ENCODE measurements at places on chromosomes 2 and 18. TPM values are rescaled to one million over a fixed set of nuclear protein-coding genes. Genes with fewer than 3 reads are reported as not detected.

- no peak for DNase-seq
- no peaks in the 10 kb centered on the region for H3K27me3 ChIP-seq
Measured at GRCh38 chr18:74624466-74624865, 26.8 kb downstream of the ZNF407 start.

- no peak overlapping the region for H3K27ac ChIP-seq
- no peak for DNase-seq
- no peaks in the 10 kb centered on the region for H3K36me3 ChIP-seq
- H3K4me3 ChIP-seq, result no peak overlapping the region
Measured at GRCh38 chr2:238790833-238791230, 57.1 kb upstream of the TWIST2 start.

DNA sequence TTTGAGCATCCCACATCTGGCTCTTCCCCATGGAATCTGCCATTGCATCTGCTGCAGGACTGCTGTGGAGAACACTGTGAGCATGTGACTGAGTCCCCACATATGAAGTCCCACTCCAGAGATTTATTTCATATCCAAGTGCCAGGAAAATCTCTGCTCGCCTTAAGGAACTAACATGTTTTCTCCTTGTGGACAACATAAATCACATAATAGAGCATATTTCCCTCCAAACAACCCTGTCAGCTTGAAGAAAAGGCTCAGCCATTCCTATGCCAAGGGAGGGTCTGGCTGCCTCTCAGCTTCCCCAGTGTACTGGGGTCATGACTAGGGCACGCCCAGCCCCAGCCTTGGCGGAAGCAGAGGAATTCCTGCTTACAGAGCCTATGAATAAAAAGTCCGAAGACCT, 193.7 kb downstream of the DNER start:
- no peak for DNase-seq
- no peaks in the 10 kb centered on the region for H3K36me3 ChIP-seq
- no peak overlapping the region for H3K27ac ChIP-seq
- H3K4me1 ChIP-seq, result no peaks in the 10 kb centered on the region

Gene LIMS1
- 56.4 TPM for total RNA-seq

GRCh38 chr2:63617366-63617765, 28.6 kb downstream of the MDH1 start:
- H3K27me3 ChIP-seq, result no peaks in the 10 kb centered on the region
- H3K27ac ChIP-seq, result no peak overlapping the region

DNA sequence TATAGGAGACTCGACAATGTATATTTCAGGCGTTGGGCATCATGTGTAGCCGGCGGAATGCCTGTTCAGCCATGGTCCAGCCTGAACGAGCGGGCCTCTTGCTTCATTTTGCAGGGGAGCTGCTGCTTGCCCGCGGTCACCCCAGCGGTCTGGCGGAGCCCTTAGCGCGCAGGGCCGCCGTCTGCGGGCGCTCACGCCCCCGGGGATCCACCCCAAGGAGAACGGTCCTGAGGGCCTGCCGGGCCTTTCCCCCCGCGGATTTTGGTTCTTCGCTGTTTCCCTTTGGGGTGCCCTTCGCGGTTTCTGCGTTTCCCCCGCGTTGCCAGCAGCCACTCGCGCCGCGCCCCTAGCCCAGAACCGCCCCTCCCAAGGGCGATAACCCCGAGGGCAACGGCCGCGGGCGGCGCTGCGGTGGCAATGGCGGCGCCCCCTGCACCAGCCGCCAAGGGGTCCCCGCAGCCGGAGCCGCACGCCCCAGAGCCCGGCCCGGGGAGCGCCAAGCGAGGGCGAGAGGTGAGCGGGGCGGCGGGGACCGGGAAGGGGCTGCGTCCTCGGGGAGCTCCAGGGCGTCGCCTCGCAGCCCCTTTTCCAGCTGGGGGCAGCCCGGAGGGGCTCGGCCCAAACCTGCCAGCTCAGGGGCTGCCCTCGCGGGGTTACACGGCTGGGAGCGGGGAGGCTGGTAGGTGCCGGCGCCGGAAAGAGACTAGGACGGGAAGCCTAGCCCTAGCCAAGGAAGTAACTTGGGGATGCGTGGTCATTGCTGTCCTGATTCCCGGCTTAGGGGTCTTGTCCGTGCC, at the start of gene MFSD2B:
Gene MFSD2B, plus strand, starts transcription at position 406 of the 797 bp plus-strand sequence. Its CDS starts 12 bp downstream, at position 418.
- H3K36me3 ChIP-seq, result no peaks in the 10 kb centered on the region
- DNase-seq, result no peak
- H3K27me3 ChIP-seq, result peaks cover 3% of the 10 kb centered on the region
- peaks cover 2% of the 10 kb centered on the region for H3K4me1 ChIP-seq
- peak within 1 kb of the TSS; percentile 39 for H3K4me3 ChIP-seq

Gene ORC2
- 52.4 TPM for total RNA-seq

- peaks cover 7% of the 10 kb centered on the region for H3K36me3 ChIP-seq
- no peak for DNase-seq
- no peaks in the 10 kb centered on the region for H3K27me3 ChIP-seq
- no peaks in the 10 kb centered on the region for H3K4me1 ChIP-seq
- no peak overlapping the region for H3K27ac ChIP-seq
Measured at GRCh38 chr2:215338883-215339679, 27.2 kb downstream of the ATIC start.

- no peak overlapping the region for H3K27ac ChIP-seq
- H3K27me3 ChIP-seq, result peaks cover 2% of the 10 kb centered on the region
- DNase-seq, result no peak
Measured at GRCh38 chr2:126431136-126431535, 224.8 kb upstream of the GYPC start.

DNA sequence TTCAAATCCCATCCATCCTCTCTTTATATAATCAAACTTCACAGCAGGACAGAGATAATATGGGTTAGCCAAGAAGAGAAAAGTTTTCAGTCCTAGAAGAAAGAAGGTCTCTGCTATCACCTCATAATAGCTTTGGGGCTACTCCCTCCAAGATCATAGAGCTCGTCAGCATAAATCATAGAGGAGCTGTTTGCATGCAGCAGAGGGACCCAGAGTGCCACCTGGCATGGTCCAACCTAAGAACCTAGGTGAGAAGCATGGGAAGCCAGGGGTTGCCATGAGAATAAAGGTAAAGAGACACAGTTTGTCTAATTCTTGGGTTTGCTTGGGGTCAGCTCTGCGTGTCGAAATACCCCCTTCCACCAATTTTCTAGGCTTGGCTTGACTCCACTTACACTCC, 87.1 kb upstream of the CYP1B1 start:
- H3K4me1 ChIP-seq, result no peaks in the 10 kb centered on the region
- H3K36me3 ChIP-seq, result no peaks in the 10 kb centered on the region
- H3K4me3 ChIP-seq, result no peak overlapping the region
- H3K27ac ChIP-seq, result no peak overlapping the region
- DNase-seq, result no peak

GRCh38 chr18:75492852-75493251, 65.3 kb upstream of the SMIM21 start:
- H3K4me3 ChIP-seq, result no peak overlapping the region
- H3K27me3 ChIP-seq, result peaks cover 9% of the 10 kb centered on the region
- H3K36me3 ChIP-seq, result no peaks in the 10 kb centered on the region

DNA sequence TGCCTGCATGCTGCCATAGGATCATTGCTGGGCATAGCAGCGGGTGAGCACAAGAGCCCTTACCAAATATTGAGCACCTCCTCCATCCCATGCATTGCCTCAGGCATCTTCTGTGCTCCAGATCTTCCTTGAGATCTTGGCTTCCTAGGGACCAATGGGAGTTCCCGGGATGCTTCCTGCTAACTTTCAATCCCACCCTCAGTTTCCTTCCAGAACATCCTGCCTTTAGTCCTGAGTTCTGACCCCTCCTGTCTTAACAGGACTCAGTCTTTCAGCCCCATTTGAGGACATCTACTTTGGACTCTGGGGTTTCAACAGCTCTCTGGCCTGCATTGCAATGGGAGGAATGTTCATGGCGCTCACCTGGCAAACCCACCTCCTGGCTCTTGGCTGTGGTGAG, 15.3 kb downstream of the SLC14A1 start:
- no peak overlapping the region for H3K27ac ChIP-seq
- no peak for DNase-seq
- H3K36me3 ChIP-seq, result no peaks in the 10 kb centered on the region
- no peaks in the 10 kb centered on the region for H3K27me3 ChIP-seq
- no peak overlapping the region for H3K4me3 ChIP-seq
- H3K4me1 ChIP-seq, result no peaks in the 10 kb centered on the region

- H3K27me3 ChIP-seq, result no peaks in the 10 kb centered on the region
- H3K27ac ChIP-seq, result no peak overlapping the region
- H3K4me1 ChIP-seq, result no peaks in the 10 kb centered on the region
- no peaks in the 10 kb centered on the region for H3K36me3 ChIP-seq
Measured at GRCh38 chr2:117771969-117772630, 42.4 kb upstream of the DDX18 start.

- H3K36me3 ChIP-seq, result no peaks in the 10 kb centered on the region
- H3K27ac ChIP-seq, result no peak overlapping the region
- no peaks in the 10 kb centered on the region for H3K27me3 ChIP-seq
Measured at GRCh38 chr2:197973772-197974171, 169.4 kb downstream of the PLCL1 start.

Gene MYO5B
- total RNA-seq, result not detected

DNA sequence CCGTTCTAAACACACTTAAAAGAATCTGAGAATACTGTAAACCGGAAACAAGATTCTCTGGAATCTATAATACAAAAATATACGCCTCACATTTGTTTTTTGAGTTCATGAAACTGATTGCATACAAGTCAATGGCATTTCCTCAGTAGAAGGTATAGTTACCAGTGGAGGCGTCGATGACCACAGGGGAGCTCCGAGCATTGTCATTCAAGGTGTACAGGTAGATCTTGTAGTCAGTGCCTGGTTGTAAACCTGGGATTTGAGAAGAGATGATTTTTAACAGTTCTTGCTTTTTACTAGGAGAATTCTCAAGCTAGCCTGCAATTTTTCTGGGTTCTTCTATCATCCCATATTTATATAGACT, 60.4 kb downstream of the FN1 start:
- H3K4me3 ChIP-seq, result no peak overlapping the region
- no peak for DNase-seq
- no peaks in the 10 kb centered on the region for H3K36me3 ChIP-seq
- H3K4me1 ChIP-seq, result no peaks in the 10 kb centered on the region

Gene NGEF
- 0.19 TPM for total RNA-seq

GRCh38 chr2:109694190-109694589, 80.0 kb downstream of the SOWAHC start:
- no peak overlapping the region for H3K4me3 ChIP-seq
- no peaks in the 10 kb centered on the region for H3K36me3 ChIP-seq
- no peak for DNase-seq
- H3K27ac ChIP-seq, result no peak overlapping the region

Gene SSB
- 91.0 TPM for total RNA-seq

DNA sequence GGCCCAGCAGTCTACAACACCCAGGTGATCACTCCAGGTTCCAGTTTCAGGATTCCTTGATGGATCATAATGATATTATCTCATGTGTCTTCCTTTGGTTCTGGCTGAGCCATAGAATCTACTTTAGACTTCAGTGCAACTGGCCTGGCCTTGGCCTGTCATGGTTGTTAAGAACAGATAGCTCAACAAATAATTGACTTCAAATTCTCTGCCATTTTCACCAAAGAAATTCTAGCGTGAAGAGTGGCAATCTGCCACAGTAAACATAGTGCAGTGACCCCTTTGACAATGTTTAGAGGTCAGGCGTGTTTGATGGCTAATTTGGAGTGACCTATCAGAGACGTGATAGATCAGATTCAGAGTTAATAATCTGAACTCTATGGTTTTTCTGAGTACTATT, 50.2 kb upstream of the ZNF385B start:
- no peaks in the 10 kb centered on the region for H3K27me3 ChIP-seq
- H3K4me1 ChIP-seq, result no peaks in the 10 kb centered on the region
- no peak overlapping the region for H3K4me3 ChIP-seq
- H3K27ac ChIP-seq, result no peak overlapping the region
- H3K36me3 ChIP-seq, result no peaks in the 10 kb centered on the region
- no peak for DNase-seq

Gene ZBTB7C
- not detected for total RNA-seq

GRCh38 chr2:203722411-203722810, 16.0 kb downstream of the CD28 start:
- no peak overlapping the region for H3K4me3 ChIP-seq
- no peaks in the 10 kb centered on the region for H3K27me3 ChIP-seq
- no peaks in the 10 kb centered on the region for H3K36me3 ChIP-seq
- peak overlapping the region; percentile 75 for H3K27ac ChIP-seq
- DNase-seq, result no peak

Gene TMEM169
- 3.1 TPM for total RNA-seq

DNA sequence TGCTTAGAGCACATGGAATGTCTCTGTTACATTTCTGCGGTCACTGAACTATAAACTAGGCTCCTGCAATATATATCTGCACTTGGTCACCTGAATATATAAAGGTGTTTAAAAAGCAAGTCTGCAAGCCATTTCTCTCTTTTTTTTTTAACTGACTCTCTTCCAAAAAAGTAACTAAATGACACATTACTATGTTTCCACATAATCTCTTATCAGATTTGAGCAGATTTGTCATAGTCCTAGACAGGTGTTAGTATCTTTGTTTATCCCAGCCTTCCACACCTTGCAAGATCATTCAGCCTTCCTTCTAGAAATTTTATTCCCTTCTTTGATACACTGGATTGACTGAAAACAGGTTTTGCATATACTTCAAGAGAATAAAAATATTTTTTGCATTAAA, 86.7 kb upstream of the KLF7 start:
- H3K36me3 ChIP-seq, result no peaks in the 10 kb centered on the region
- H3K27ac ChIP-seq, result no peak overlapping the region
- DNase-seq, result no peak
- H3K4me1 ChIP-seq, result no peaks in the 10 kb centered on the region

DNA sequence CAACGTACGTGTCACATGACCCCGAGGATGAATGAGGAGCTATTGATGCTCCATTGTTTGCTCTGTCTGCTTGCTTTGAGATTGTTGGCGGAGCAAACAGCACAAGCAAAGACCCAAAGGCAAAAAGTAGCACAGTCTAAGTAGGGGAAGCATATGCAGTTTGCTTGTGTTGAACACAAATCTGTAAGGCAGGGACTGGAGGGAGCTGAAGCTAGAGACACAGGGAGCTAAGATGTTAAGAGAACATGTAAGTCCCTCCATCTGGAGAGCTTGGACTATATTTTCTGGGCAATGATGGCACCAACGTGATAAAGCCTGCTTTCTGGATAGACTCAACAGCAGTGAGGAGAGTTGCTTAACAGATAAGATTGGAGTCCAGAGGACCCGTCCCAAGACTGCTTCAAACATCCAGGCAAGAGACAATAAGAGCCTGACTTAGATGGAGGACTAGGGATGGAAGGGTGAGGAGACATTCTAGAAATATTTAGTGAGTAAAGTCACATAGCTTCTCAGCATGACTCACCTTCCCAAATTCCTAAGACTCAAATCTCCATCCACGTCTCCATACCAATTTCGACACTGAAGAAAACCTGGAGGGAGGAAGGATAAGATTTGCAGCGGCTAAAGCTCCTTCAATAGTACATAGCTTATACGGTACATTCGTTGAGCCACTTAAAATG, 88.1 kb upstream of the KLF7 start:
- H3K27ac ChIP-seq, result no peak overlapping the region
- H3K4me1 ChIP-seq, result no peaks in the 10 kb centered on the region
- DNase-seq, result no peak
- no peaks in the 10 kb centered on the region for H3K27me3 ChIP-seq
- H3K36me3 ChIP-seq, result no peaks in the 10 kb centered on the region

- no peaks in the 10 kb centered on the region for H3K27me3 ChIP-seq
- H3K4me1 ChIP-seq, result peaks cover 46% of the 10 kb centered on the region
- peak overlapping the region; percentile 46 for H3K4me3 ChIP-seq
Measured at GRCh38 chr2:191012346-191012745, 1.6 kb downstream of the STAT1 start.

Gene SERPINB7
- total RNA-seq, result not detected

All from T-cell (primary cell).